ENCODE measurements at places on chromosomes 6 and 20.

- no peak for DNase-seq
Observed at GRCh38 chr6:145257704-145258103, 477.6 kb downstream of the EPM2A start.

- no peak for DNase-seq
Observed at GRCh38 chr6:47308198-47308517, 1.5 kb downstream of the TNFRSF21 start.

GRCh38 chr20:32336918-32337347, 21.2 kb upstream of the ASXL1 start:
- DNase-seq = no peak

DNA sequence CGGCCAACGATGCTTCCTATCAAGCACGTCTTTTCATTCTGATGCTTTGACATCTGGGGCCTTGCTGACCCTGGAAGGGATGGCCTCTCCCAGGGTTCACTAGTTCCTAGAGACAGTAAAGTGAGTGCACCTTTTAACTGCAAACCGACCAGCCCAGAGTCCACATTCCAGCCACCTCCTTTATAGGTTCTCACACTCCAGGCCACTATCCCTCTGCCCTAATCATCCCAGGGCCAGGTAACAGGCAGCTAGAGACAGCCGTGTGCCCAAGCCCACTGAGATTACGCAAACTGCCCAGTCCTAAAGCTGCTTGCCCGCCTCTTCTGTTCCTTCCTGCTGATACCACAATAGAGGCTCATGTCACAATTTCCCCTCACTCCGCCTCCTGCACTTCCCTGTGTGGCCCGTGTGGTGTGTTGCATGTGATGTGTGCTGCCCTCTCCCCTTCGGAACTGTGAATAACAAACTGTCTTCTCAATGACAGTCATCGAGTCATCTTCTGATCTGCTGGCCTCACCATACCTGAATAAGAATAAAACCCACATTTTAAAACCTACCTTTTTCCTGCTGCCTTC, 123.7 kb upstream of the EXOC2 start:
- DNase-seq = no peak

GRCh38 chr6:125529061-125529460, 220.4 kb upstream of the HEY2 start:
- DNase-seq = no peak

GRCh38 chr20:732727-733126, 35.6 kb downstream of the SLC52A3 start:
- DNase-seq = no peak

- no peak for DNase-seq
Observed at GRCh38 chr6:13847326-13848050, 33.1 kb upstream of the MCUR1 start.

DNA sequence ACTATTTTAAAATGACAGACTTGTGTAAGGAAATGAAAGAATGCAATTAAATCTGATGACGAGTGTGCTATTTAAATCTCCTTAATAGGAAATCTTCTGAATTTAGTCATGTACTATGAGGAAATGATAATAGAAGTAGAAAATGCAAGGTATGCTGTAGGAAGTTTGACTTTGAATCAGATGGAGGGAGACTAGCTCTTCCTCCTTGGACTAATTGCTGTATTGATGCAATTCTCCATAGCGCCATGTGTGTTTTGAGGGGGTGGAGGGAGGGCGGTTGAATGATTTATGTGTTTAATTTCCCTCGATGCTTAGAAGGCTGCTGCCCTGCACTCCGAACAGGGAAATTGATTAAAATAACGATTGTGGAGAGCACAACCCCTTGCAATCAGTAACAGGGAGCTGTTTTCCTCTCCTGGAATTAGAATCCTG, 214.4 kb upstream of the PRND start:
- no peak for DNase-seq

DNA sequence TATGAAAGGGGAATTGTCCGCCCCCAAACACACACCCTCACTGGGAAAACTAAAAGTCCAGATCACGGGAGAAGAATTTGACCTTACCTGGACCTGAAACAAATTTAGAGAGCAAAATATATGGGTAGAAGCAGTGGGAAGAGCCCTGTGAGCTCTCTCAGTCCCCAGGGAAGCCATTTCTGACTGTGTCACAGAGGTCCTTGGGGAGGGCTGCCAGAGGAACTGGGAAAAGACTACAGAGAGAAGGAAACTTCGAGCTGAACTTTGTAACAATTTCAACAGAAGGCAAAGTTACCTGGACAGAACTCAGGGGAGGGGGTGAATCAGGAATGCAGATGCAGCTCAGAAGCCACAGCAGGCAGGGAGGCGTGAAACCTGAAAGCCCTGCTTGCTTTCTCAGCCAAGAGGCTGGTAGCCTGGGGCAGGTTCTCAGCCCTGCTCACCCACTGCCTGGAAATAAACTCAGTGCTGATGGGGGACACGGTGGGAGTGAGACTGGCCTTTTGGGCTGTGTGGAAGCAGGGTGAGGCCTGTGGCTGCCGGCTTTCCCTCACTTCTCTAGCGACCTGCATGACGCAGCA, 163.8 kb downstream of the TMEM200A start:
- no peak for DNase-seq

- DNase-seq = peak; percentile 14
Observed at GRCh38 chr6:158518191-158519127, 41.4 kb upstream of the TMEM181 start.

GRCh38 chr20:46673394-46674252, 15.6 kb downstream of the TP53RK start:
- DNase-seq = no peak

- no peak for DNase-seq
Observed at GRCh38 chr20:45545754-45546453, 1.3 kb downstream of the EPPIN start.

DNA sequence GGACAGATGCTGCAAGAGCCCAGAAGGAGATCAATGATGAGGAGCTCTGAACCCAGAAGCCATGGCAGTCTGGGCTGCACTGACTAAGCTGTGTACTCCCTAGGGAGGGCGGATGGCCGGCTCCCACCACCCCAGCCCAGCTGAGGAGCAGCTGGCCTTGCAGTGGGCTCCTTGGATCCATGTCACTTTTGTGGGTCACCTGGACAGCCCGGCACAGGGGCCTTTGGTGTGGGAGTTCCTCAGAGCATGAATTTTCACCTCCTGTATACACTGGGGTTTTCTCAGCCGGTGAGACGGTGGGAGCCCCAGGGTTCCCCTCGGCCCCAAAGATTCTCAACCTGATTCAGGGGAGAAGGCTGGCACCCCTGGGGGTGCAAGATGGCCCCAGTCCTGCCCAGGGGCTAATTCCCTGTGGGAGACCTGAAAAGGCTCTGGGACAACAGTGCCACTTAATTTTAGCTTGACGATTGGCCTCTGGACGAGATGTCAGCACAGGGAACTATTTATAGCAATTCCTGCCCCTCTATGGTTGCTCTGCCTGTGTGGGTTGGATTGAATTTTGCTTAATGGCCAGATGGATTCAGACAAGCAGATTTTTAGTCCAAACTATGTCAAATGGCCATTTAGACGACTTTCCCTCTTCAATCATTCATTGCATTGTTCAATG, 121.6 kb upstream of the PMEPA1 start:
- DNase-seq = no peak

DNA sequence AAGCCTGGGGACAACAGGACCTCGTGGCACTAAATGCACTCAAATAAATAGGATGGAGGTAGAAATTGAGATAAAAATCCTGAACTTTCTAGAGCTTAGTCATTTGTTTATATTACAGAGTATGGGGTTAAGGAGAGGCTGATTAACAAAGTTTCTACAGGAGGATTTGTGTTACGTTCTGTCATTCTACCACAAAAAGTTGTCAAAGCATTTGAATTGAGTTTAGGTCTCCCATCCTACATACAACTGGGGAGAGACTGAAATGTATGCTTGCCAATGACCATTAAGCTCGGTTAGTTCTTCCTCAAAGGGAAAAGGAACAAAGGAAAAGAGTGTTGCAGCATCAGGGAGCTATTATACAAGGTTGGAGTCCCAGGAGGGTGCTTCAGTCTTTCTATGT, 597.9 kb downstream of the COL12A1 start:
- DNase-seq = no peak

- DNase-seq = no peak
Observed at GRCh38 chr6:141618180-141618581, 514.5 kb upstream of the GJE1 start.

DNA sequence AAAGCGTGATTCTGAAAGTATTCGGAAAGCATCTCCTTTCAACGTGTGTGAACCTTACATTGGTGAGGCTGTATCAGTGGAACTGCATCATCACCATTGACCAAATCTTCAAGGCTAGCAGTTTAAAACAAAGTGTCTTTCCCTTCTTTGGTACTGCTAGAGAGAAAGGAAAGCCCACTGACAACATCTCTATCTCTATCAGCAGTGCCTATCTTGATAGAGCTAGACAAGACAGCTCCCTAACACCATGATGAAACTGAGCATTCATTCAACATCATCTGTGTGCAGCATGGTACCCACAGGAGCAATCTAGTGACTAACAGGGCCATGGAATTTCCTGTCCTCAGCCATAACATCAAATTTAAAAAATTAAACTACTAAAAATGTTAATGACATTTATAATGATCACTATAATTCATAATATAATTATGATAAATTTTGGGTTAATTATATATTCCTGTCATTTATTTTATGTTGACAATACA, 31.5 kb upstream of the EDN1 start:
- no peak for DNase-seq

DNA sequence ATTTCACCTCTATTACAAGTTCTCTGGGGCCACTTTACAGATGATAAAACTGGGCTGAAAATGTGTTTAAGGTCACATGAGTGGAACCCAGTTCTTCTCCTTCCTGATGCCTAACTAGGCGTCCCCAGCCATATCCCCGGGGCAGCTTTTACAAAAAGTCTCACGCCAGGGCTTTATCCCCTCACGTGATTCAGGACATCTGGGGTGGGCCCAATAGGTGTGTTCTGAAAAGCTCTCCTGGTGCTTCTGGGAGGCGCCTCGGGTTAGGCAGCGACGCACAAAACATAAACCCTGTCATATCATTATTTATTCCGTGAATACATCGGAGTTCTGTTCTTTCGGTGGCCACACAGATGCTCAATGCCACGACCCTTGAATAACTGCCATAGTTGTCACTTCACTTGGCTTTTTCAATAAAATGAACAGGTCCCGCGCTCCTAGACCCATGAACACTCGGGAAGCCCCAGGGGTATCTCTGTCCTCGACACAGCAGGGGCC, 32.1 kb downstream of the SF3B5 start:
- no peak for DNase-seq

GRCh38 chr20:61765081-61765870, 300.4 kb downstream of the TAF4 start:
- no peak for DNase-seq

- no peak for DNase-seq
Observed at GRCh38 chr6:163183806-163184205, 230.7 kb upstream of the QKI start.

- no peak for DNase-seq
Observed at GRCh38 chr6:159727717-159728445, 575 bp downstream of the WTAP start.

DNA sequence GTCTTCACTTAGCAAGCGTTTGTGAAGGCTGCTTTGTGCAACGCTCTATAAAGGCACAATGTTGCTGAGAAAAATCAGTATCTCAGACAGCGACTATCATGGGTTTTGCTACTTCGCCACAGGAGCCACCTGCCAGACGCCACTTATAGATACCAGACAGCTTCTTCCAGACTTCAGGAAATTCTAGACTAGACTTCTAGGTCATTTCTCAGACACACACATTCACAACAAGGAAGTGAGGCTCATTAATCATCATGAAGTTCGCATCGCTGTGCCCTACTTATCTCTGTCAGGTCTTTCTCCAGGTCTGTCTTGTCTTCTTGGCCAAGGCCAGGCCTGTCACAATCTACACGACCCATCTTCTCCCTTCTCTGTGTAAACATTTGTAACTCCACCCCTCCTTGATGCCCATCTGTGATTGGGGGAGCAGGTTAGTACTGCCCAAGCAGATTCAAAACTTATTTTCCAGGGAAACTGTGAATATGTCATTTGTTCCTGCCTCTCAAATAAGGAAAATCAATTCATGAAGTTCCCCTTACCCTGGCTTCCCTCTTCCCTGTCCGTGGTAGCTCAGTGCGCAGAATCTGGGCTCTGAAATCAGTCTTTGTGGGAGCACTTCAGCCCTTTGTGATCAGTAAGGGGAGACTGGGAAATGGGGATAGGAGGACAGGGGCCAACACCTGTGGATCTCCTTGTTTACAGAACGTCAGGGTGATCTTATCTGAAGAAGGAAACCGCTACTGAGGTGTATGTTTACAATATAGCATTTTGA, 115.5 kb downstream of the TNFAIP3 start:
- no peak for DNase-seq

GRCh38 chr20:17921774-17922173, 46.8 kb downstream of the SNX5 start:
- DNase-seq = no peak

DNA sequence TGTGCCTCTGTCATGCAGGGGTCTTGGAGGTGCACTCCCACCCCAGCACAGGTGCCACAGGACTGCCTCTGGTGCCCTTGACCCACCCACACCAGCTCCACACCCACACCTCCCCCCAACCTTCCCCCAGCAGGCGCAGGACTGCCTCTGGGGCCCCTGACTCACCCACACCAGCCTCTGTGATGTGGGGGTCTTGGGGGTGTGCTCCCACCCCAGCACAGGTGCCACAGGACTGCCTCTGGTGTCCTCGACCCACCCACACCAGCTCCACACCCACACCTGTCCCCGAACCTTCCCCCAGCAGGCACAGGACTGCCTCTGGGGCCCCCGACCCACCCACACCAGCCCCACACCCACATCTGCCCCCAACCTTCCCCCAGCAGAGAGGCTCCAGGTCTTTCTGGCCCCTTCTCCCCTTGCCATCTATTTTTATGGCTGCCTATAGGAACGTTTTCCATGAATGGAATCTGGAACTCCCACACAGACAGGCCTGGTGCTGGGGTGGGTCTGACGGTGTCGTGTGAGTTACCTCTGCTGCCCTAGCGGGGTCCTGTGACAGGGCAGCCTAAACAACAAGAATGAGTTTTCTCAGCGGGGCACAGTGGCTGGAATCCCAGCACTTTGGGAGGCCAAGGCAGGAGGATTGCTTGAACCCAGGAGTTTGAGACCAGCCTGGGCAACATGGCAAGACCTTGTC, 23.5 kb downstream of the SLC17A9 start:
- DNase-seq = no peak

DNA sequence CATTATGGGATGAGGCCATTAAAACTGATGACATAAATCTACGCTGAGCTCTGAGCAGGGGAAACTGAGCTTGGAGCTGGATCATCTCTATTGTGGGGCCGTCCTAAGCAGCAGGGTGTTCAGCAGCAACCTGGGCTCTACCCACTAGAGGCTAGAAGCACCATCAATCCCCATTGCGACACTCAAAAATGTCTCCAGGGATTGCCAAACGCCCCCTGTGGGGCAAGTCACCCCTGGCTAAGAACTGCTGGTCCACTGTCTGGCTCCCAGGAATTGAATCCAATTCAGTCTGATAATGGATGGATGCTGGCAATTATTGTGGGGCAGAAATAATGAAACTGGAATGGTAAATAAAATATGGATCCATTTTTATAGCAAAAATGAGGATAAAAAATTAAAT, 38.2 kb downstream of the PMEPA1 start:
- DNase-seq = no peak

DNA sequence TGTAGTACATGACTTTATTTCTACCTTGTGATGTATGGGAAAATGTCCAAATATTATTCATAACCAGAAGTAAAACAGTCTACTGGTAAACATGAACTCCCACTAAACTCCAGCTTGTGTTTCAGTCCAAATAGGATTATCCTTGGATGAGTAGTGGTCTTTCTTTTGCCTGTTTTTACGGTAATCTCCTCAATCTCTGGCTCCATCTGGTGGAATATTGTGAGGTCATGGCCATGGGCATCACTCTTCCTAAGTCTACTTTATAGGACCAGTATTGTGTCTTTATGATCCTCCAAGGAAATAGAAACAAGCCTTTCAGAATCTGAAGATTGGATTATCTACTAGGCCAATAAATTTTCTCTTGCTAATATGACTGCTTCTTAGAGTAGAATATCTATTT, 505.0 kb downstream of the BMP2 start:
- DNase-seq = no peak
